ENCODE measurements at places on chromosomes 4 and X. TPM values are rescaled to one million over a fixed set of nuclear protein-coding genes. Genes with fewer than 3 reads are reported as not detected.
A peak's percentile ranks its signal among the peaks of the same experiment; 100 is the strongest.

DNA sequence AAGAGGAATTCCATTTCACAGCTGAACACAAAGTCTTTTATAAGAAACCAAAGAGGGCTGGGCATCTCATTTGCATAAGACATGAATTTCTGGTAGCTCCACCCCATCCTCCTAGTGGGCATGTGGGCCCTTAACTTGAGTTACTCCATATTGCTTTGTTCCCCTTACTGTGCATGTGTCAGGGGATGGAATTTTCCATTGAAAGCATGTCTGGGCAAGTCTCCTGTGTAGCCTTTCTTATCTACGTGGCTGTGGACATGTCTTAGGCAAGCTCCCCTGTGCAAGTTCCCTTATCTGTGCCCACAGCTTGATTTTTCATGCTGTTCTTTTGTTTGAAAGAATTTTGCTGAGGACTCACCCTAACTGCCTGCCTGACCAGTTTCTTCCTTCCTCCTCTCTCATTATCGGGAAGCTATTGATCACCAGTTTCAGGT lies 123.5 kb upstream of the JADE1 start:
- H3K36me3 ChIP-seq: no peaks in the 10 kb centered on the region
- no peak overlapping the region for H3K27ac ChIP-seq
- DNase-seq: no peak
- H3K27me3 ChIP-seq: no peaks in the 10 kb centered on the region

- DNase-seq: no peak
- H3K36me3 ChIP-seq: no peaks in the 10 kb centered on the region
- H3K27me3 ChIP-seq: no peaks in the 10 kb centered on the region
- H3K4me3 ChIP-seq: no peak overlapping the region
- H3K27ac ChIP-seq: no peak overlapping the region
- no peaks in the 10 kb centered on the region for H3K4me1 ChIP-seq
Observed at GRCh38 chr4:125681240-125681639, 366.5 kb downstream of the FAT4 start.

DNA sequence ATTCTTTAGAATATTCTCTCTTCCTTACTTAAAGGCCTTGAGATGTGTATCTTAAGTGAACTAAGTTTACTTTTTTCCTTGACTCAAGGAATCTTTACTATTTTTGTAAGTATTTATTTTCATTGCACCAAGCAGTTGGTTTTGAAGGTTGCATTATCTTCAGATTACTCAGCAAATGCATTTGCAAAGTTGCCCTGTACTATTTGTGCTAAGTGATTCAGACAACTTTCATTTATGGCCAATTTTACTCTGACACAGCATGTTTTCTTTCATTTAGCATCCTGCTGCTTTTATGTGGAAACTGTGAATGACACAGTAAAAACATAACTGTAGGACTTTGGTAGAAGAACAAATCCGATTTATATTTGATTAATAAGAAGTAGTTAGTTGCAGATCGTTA lies 191.0 kb downstream of the CCSER1 start:
- H3K4me1 ChIP-seq: no peaks in the 10 kb centered on the region
- H3K36me3 ChIP-seq: no peaks in the 10 kb centered on the region
- H3K4me3 ChIP-seq: no peak overlapping the region
- no peak for DNase-seq
- H3K27me3 ChIP-seq: no peaks in the 10 kb centered on the region

GRCh38 chr4:39881789-39882188 lies 95.9 kb downstream of the PDS5A start:
- no peaks in the 10 kb centered on the region for H3K4me1 ChIP-seq
- DNase-seq: no peak
- peaks cover 13% of the 10 kb centered on the region for H3K36me3 ChIP-seq
- no peak overlapping the region for H3K4me3 ChIP-seq
- no peak overlapping the region for H3K27ac ChIP-seq
- no peaks in the 10 kb centered on the region for H3K27me3 ChIP-seq

DNA sequence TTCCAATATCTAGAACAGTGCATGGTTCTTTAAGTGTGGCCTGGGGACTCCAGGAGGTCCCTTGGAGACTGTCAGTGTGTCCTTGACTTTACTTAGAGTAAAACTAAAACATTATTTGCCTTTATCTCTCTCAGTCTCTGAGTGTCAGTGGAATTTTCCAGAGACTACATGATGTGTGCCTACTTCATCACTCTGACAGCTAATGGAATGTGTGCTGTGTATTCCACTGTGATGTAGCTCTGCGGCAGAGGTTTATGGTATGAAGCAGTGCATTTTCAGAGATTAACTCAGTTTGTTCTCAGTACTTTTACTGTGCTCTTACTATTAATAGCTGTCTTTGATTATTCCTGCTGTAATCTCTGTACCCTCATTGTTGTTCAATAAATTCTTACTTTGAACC lies 85.6 kb downstream of the MANBA start:
- H3K4me3 ChIP-seq: no peak overlapping the region
- H3K27ac ChIP-seq: no peak overlapping the region
- no peaks in the 10 kb centered on the region for H3K4me1 ChIP-seq
- no peaks in the 10 kb centered on the region for H3K27me3 ChIP-seq

- H3K27me3 ChIP-seq: no peaks in the 10 kb centered on the region
- H3K4me1 ChIP-seq: no peaks in the 10 kb centered on the region
- H3K4me3 ChIP-seq: no peak overlapping the region
- H3K36me3 ChIP-seq: no peaks in the 10 kb centered on the region
Observed at GRCh38 chr4:168197926-168198325, 105.6 kb downstream of the ANXA10 start.

GRCh38 chr4:114015444-114015899 lies 36.0 kb upstream of the ARSJ start:
- no peaks in the 10 kb centered on the region for H3K27me3 ChIP-seq
- no peaks in the 10 kb centered on the region for H3K4me1 ChIP-seq

MAGEC2 gene
- total RNA-seq: not detected

DNA sequence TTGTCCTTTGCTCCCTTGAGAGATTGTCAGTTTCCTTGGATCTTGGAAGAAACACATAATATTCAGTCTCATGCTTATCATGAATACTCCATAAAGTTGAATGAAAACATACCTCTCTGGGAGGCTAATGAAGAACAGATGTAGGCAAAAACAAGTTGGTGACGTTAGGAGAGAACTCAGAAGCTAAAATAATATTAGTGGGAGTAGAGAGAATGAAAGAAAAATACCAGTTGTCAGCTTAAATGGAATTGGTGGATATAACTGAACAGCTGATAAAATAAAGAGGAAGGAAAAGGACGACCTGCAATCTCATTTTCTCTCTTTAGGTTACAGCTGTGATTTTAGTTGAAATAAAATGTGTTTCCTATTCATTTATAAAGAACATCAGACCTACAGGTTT lies 124.8 kb downstream of the SNCA start:
- no peak for DNase-seq
- no peaks in the 10 kb centered on the region for H3K27me3 ChIP-seq
- no peaks in the 10 kb centered on the region for H3K4me1 ChIP-seq
- no peaks in the 10 kb centered on the region for H3K36me3 ChIP-seq
- no peak overlapping the region for H3K4me3 ChIP-seq

DNA sequence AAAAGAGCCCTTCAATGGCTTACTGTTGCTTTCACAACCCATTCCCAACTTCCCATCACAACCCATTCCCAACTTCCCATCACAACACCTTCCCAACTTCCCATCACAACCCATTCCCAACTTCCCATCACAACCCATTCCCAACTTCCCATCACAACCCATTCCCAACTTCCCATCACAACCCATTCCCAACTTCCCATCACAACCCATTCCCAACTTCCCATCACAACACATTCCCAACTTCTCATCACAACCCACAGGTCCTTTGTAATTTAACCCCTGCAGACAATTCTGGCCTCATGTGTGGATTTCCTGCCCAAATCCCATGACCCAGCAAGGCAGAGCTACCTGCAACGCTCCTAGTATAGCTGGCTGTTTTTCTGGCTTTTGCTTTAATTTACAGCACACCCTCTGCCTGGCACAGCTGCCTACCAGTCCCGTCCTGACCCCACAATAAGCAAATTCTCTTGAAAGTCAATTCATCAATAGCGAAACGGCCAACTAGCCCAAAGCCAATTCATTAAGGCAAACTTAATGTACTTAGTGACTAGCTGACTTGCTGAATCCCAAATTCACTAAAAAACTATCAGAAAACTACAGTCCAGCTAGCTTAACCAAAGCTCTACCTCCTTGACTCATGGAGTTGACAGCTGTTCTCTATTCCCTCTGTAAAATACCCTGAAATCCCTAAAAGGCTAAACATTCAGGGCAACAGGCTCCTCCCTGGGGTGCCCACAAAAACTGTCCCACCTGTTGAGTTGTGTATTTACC lies 75.6 kb downstream of the AFAP1 start:
- DNase-seq: no peak
- H3K27me3 ChIP-seq: no peaks in the 10 kb centered on the region
- H3K36me3 ChIP-seq: no peaks in the 10 kb centered on the region
- H3K27ac ChIP-seq: no peak overlapping the region

TBX22 gene
- not detected for total RNA-seq

GRCh38 chr4:141109983-141110382 lies 23.3 kb downstream of the RNF150 start:
- no peaks in the 10 kb centered on the region for H3K27me3 ChIP-seq
- no peaks in the 10 kb centered on the region for H3K36me3 ChIP-seq
- no peak overlapping the region for H3K27ac ChIP-seq

DGKQ gene
- total RNA-seq: 11.9 TPM

- no peaks in the 10 kb centered on the region for H3K27me3 ChIP-seq
- no peak overlapping the region for H3K4me3 ChIP-seq
- no peak overlapping the region for H3K27ac ChIP-seq
- no peaks in the 10 kb centered on the region for H3K36me3 ChIP-seq
- H3K4me1 ChIP-seq: no peaks in the 10 kb centered on the region
- no peak for DNase-seq
Observed at GRCh38 chr4:89549907-89550306, 242.3 kb upstream of the GPRIN3 start.

DNA sequence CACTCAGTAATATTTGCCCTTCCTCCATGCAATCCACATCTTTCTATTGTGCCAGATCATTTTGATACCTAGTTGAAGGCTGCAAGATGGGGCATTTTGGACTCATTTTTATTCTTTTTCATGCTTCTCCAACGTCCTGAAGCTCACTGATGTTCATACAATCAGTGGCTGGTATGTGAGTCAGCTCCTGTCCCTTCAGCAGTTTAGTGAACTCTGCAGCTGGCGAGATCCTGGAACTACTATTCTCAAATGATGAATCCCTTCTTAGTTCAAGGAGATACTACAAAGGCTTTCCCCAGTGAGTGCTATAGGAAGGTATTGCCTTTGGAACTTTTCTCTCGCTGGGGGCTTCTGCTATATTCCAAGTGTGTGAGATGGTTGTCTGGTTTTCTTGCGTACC lies 9.6 kb upstream of the CCDC149 start:
- H3K36me3 ChIP-seq: no peaks in the 10 kb centered on the region
- no peaks in the 10 kb centered on the region for H3K27me3 ChIP-seq

DNA sequence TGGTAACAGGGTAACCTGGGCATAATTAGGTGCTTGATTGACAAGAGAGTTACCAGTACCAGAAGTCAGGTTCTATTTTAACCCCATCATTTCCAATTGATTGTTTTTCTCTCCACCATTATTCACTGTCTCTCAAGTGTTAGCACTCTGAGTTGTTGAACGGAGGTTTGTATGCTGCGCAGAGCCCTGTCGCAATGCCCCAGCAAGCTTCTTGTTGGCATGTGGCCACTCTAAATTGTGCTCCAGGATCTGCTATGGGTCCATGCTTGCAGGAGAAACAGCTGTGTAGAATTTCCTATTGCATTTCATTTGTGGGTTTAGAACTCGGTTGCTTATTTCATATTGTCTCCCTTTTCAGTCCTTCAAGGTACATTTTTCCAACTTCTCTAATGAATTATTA lies 98.2 kb downstream of the KLHL8 start:
- no peak overlapping the region for H3K4me3 ChIP-seq
- no peak for DNase-seq
- no peak overlapping the region for H3K27ac ChIP-seq

GRCh38 chr4:76585897-76586360 lies 150.9 kb downstream of the SHROOM3 start:
- H3K36me3 ChIP-seq: no peaks in the 10 kb centered on the region
- H3K4me3 ChIP-seq: peak overlapping the region; percentile 31
- peak overlapping the region; percentile 78 for H3K27ac ChIP-seq
- DNase-seq: peak; percentile 94
- H3K4me1 ChIP-seq: peaks cover 23% of the 10 kb centered on the region

DNA sequence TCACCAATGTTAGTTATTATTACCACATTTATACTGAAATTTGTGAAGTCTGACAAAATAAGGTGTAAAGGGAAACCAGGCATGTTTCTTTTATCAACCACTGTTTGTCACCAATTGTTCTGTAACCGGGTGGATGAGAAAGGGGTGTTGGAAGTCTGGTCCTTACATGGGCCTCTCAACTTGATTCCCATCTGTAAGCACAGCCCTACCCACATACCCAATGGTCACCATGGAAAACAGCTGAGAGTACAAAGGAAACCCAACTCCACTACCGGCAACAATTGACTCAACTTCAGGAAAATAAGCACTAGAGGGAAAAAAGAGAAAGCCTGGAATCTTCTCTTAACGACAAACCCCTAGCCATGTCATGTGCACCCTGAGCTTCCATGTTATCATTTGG lies 70.8 kb upstream of the PTCHD1 start:
- no peaks in the 10 kb centered on the region for H3K4me1 ChIP-seq
- H3K27me3 ChIP-seq: no peaks in the 10 kb centered on the region
- H3K27ac ChIP-seq: no peak overlapping the region
- no peak for DNase-seq

S100G gene
- total RNA-seq: not detected

GRCh38 chr4:65370709-65371108 lies 299.6 kb downstream of the EPHA5 start:
- H3K36me3 ChIP-seq: no peaks in the 10 kb centered on the region
- DNase-seq: no peak
- H3K27me3 ChIP-seq: no peaks in the 10 kb centered on the region
- no peaks in the 10 kb centered on the region for H3K4me1 ChIP-seq
- H3K27ac ChIP-seq: no peak overlapping the region

GRCh38 chr4:94574616-94575015 lies 122.9 kb downstream of the PDLIM5 start:
- H3K27me3 ChIP-seq: no peaks in the 10 kb centered on the region
- H3K4me1 ChIP-seq: peaks cover 5% of the 10 kb centered on the region
- DNase-seq: no peak
- H3K4me3 ChIP-seq: no peak overlapping the region
- H3K36me3 ChIP-seq: peaks cover 3% of the 10 kb centered on the region
- no peak overlapping the region for H3K27ac ChIP-seq

- H3K27ac ChIP-seq: no peak overlapping the region
- no peak overlapping the region for H3K4me3 ChIP-seq
- H3K36me3 ChIP-seq: no peaks in the 10 kb centered on the region
- no peak for DNase-seq
- H3K4me1 ChIP-seq: no peaks in the 10 kb centered on the region
Observed at GRCh38 chr4:176492646-176493302, 173.0 kb downstream of the SPCS3 start.

PAGE4 gene
- not detected for total RNA-seq

DNA sequence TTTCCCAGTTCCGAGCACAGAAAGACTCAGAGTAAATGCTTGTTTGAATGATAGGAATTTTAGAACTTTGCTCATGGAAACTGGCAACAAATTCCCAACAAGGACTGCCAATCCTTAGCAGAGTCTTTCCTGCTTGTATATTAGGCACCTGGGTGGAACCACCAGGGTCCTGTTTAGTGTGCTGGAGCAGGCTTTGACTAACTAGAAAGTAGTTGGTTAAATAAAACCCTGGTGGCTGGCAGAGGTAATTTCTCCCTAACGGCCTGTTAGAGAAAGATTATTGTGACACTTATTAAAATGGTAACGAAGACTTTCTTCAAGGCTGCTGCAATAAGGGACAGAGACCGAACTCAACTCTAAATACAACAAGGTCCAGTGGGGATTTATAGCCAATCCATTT lies 103.6 kb upstream of the TEX13D start:
- no peak overlapping the region for H3K4me3 ChIP-seq
- peaks cover 4% of the 10 kb centered on the region for H3K4me1 ChIP-seq
- no peak overlapping the region for H3K27ac ChIP-seq
- no peak for DNase-seq
- H3K27me3 ChIP-seq: no peaks in the 10 kb centered on the region
- no peaks in the 10 kb centered on the region for H3K36me3 ChIP-seq
